ENCODE measurements at places on chromosomes 2 and 18.

- DNase-seq: no peak
Observed at GRCh38 chr2:20303966-20304365, 46.7 kb downstream of the PUM2 start.

DNA sequence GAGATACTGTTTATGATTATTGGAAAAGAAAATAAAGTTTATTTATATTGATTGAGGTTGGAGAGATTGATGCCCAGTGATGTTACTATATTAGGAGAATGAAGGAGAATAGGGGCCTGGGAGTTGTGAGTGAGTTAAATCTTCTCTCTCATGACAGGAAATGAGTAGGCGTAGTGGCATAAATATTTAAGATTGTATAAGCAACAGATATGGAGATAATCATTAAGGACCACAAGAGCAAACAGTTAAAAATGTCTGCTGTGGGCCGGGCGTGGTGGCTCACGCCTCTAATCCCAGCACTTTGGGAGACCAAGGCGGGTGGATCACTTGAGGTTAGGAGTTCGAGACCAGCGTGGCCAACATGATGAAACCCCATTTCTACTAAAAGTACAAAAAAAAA lies 62.7 kb downstream of the PTRHD1 start:
- no peak for DNase-seq

DNA sequence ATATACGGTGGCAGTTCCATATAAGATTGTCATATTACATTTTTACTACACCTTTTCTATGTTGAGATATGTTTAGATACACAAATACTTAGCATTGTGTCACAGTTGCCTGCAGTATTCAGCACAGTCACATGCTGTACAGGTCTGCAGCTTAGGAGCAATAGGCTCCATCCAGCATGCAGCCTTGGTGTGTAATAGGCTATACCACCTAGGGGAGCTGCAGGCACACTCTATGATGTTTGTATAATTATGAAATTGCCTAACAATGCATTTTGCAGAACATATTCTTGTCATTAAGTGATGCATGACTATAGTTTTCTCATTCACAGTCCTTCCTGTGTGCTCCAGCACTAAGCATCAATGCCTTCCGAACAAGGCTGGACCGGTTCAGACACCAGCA lies 133.4 kb downstream of the NDUFA10 start:
- no peak for DNase-seq

- no peak for DNase-seq
Observed at GRCh38 chr2:96176661-96177060, 31.4 kb upstream of the DUSP2 start.

GRCh38 chr2:145815933-145816332 lies 1296.0 kb upstream of the ZEB2 start:
- no peak for DNase-seq

GRCh38 chr2:181235683-181236459 lies 221.3 kb upstream of the ITGA4 start:
- peak; percentile 35 for DNase-seq

GRCh38 chr2:118498943-118499342 lies 348.5 kb downstream of the EN1 start:
- DNase-seq: no peak

Data from stimulated activated naive B cell treated with anti-CD40 and anti-IgM and Interleukin-4, amounts not matched to agents 10 μg/mL and 1 μg/mL and 100 μg/mL, for 72 hours (primary cell).